ENCODE measurements at places on chromosomes 2 and 18.

DNA sequence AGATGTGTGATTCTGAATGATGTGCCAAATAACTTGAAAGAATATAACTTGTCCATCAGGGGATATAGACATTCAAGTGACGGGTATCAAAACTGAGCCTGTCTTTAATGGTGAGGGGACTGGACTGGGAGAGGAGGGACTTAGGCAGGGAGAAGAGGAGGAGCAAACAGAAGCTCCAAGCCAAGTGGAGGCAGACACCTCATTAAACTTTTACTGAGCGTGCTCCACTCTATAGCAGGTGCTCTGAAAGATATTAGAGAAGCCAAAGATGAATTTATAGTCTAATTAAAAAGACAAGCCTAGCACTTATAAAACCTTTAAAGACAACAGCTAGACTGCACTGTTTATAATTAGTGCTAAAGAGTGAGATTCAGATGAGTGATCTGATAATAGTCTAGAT lies 47.7 kb upstream of the SMAD2 start:
- DNase-seq, result no peak

DNA sequence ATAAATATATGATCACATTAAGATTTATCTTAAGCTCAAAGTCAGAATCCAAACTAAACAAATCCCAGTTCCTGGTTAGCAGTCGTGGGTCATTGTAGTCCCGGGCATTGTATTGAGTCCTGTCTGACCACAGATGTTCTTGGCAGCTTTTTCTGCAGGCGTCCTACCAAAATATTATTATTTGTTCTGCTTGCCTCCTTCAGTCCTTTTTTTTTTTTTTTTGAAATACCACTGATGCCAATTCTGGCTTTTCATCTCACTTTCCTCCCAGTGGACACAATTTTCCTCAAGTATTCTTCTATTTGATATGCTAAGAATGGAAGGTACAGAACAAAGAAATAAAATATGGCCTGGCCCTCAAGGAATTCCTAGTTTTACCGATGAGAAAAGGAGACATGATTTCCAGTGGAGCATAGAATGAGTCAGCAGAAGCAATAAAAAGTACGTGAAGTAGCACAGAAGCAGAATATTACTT lies 151.6 kb downstream of the CSRNP3 start:
- DNase-seq, result no peak

DNA sequence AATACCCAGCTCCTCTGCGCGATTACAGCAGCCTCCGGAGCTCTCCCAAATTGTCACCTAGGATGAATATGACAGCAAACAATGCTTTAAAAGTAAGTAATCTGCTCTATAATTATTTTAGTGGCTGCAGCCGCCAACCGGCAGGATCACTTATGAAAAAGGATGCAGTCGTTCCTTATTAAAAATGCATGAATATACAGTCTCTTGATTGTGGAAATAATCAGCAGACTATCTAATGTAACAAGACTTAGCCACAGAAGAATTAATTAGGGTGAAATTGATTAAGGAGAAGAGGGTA lies 71.8 kb upstream of the STPG4 start:
- no peak for DNase-seq

- DNase-seq, result no peak
Measured at GRCh38 chr18:50190236-50190635, 4.7 kb downstream of the MYO5B start.

- no peak for DNase-seq
Measured at GRCh38 chr2:178142274-178143065, 30.2 kb downstream of the RBM45 start.

Data from CD8-positive, alpha-beta T cell (primary cell).